ENCODE measurements at places on chromosomes 16 and 17.

GRCh38 chr17:49723423-49723822, 15.7 kb upstream of the SLC35B1 start:
- no peak for DNase-seq

DNA sequence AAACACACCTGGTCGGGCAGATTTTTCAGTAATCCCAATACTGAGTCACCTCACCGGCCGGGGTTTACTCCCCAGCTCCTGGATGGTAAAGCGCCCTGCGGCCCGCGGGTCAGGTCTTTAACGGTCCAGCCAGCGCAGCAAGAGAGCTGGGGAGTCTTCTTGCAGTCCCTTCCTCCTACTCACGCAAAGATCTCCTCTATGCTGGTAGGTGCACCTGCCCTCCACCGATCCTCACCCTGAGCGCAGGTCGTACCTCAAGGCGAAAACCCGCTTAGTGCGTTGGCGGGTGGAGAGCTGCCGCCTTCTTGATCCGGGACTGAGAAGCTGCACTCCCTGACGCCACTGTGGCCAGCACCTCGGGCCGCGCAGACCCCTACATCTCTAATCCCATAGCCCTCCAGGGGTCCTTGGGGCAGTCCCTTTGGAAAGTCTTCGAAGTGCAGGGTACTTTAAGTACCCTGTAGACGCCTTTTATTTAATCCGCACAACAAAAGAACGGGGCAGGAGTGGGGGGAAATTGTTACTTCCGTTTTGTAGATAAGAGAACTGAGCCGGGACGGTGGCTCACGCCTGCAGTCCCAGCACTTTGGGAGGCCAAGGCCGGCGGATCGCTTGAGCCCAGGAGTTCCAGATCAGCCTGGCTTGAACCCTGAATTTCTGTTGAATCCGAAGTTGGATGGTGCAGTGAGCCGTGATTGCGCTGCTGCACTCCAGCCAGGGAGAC, 10.4 kb upstream of the HOXB13 start:
- no peak for DNase-seq

GRCh38 chr16:86286991-86287663, 223.2 kb upstream of the FOXF1 start:
- DNase-seq: no peak

DNA sequence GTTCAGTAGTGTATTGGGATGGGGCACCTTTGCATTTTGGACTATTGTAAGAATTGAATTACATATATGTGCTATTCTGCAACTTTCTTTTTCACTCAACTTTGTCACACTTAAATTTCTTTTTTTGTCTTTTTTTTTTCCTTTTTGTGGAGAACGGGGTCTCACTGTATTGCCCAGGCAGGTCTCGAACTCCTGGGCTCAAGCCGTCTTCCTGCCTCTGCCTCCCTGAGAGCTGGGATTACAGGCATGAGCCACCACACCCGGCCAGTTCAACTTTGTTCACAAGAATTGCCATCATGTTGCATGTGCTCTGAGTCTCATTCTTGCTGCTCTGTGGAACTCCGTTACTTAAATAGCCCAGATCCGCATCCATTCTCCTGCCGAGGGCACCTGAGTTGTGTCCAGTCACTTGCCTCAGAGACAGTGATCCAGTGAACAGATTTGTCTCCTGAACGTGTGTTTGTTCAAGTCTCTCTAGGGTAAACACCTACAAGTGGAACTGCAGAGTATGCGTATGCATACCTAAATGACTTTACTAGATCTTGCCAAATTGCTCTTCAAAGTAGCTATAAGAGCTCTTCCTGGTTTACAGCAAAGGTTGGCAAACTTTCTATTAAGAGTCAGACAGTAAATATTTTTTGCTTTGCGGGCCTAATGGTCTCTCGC, 3.4 kb upstream of the SLC38A10 start:
- no peak for DNase-seq

- no peak for DNase-seq
Measured at GRCh38 chr16:84380405-84380804, 12.1 kb downstream of the ATP2C2 start.

GRCh38 chr17:63550817-63551639, 751 bp downstream of the DCAF7 start:
- no peak for DNase-seq

GRCh38 chr16:68072038-68072695, 13.0 kb upstream of the NFATC3 start:
- DNase-seq: no peak

GRCh38 chr17:56737421-56738161, 96.1 kb downstream of the C17orf67 start:
- DNase-seq: no peak

GRCh38 chr17:1390432-1391367, 9.3 kb downstream of the YWHAE start:
- no peak for DNase-seq

DNA sequence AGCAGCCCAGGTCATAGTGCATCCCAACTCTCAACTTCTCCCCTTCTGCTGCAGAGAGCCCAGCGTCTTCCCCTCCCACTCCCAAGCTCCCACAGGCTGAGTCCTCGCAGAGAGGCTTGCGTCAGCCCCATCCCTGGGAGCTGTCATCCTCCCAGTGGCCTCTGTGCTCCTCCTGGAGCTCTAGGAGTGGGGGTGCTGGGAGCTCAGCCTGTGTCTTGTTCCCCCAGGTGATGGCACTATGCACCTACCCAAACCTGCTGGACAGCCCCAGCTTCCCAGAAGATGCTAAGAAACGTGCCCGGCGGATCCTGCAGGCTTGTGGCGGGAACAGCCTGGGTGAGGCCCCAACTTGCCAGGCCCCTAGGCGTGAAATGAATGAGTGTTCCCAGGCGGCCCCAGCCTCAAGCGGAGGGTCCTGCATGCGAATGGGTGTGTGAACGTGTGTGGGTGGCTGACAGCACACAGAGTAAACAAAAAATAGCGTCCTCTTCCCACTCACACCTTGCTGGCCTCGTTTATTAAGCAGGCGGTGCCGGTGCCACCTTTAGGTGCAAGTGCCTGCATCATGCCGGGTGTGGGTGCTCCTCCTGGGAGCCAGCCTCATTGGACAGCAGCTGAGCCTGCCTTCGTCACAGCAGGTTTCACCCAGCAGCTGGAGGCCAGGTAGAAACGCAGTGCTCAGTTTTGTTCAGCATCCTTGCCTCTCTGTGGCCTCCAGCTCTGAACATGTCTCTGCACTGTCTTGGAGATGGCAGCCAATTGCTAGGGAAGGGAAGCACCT, 16.5 kb downstream of the GPT2 start:
- no peak for DNase-seq

DNA sequence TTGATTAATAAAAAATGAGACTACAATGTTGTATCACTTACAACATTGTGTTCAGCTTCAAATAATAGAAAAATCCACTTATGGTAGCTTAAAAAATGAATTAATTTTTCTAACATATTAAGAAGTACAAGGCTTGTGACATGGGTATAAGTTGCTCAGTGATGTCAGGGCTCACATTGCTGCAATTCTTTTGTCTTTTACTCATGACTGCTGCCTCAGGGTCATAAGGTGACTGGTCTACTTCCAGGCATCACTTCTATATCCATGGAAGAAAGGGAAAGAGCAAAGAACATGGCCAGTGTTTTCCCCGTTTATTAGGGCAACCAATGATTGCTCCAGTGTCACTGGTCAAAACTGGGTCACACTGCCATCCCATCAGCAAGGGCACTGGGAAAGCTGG, 295.3 kb downstream of the MAP2K4 start:
- DNase-seq: no peak

DNA sequence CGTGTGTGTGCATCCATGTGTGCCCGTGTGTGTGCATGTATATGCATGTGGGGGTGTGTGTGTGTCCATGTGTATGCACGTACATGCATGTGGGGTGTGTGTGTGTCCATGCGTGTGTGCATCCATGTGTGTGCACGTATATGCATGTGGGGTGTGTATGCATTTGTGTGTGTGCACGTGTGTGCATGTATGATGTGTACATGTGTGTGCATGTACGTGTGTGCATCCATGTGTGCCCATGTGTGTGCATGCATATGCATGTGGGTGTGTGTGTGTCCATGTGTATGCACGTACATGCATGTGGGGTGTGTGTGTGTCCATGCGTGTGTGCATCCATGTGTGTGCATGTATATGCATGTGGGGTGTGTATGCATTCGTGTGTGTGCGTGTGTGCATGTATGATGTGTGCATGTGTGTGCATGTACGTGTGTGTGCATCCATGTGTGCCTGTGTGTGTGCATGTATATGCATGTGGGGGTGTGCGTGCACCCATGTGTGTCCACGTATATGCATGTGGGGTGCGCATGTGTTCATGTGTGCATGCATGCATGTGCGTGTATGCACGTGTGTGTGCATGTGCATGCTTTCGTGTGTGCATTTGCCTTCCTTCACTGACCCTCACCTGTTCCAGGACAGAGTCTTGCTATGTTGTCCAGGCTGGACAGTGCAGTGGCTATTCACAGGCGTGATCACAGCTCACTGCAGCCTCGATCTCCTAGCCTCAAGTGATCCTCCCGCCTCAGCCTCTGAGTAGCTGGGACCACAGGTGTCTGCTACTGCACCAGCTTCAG, 129.6 kb upstream of the TNRC6C start:
- DNase-seq: no peak

DNA sequence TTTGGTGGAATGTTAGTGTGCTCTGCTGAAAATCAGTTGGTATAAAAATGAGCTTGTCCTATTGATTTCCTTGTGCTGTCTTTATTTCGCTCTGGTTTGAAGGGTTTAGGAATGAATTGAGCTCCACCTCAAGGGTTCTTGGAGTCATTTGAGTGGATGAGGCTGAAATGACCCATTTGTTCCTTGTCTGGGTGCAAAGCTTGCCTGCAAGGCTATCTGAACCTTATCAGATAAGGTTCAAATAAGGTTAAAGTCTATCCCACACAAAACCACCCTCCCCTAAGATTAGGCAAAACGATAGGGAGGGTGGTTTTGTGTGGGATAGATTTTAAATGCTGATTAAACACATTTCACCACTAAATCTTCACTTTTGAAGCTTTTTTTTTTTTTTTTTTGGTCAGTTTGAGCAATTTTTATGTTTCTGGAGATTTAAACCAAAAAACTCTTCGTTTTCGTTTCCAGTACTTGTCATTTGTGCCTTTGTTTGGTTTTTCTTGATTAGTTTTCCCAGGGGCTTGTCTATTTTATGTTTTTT, 62.7 kb downstream of the ARHGAP44 start:
- no peak for DNase-seq

GRCh38 chr16:29139261-29139802, 154.5 kb downstream of the LAT start:
- no peak for DNase-seq

- DNase-seq: no peak
Measured at GRCh38 chr16:27495191-27495590, 54.5 kb downstream of the GTF3C1 start.

DNA sequence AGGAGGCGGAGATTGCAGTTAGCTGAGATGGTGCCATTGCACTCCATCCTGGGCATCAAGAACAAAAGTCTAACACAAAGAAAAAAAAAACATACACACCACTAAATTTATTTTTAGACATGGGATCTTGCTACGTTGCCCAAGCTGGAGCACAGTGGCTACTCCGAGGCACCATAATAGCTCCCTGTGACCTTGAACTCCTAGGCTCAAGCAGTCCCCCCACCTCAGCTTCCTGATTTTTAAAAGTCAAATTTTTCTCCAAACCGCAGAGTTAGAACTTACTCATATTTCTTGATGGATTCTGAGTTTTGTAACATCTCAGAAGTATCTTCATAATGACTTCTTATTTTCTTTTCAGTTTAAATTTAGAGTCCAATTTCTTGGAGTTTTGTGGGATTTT, 3.4 kb downstream of the CMTM4 start:
- no peak for DNase-seq

- DNase-seq: no peak
Measured at GRCh38 chr16:74623214-74623838, 16.4 kb upstream of the GLG1 start.

GRCh38 chr17:17084941-17085340, 42.7 kb downstream of the MPRIP start:
- no peak for DNase-seq

GRCh38 chr17:40341808-40342503, 22.6 kb downstream of the GJD3 start:
- no peak for DNase-seq

DNA sequence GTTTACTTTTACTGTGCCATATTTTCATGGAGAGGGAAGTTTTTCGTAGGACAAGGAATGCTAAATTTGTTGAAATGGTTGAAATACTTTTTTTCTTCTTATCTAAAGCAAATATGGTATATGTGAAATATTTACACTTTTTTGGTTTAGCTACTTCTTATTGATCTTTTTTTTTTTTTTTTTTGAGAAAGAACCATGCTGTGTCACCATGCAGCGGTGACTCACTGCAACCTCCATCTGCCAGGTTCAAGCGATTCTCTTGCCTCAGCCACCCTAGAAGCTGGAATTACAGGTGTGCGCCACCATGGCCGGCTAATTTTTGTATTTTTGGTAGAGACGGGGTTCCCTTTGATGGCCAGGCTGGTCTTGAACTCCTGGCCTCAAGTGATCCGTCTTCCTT, 100.5 kb downstream of the FTO start:
- DNase-seq: no peak

DNA sequence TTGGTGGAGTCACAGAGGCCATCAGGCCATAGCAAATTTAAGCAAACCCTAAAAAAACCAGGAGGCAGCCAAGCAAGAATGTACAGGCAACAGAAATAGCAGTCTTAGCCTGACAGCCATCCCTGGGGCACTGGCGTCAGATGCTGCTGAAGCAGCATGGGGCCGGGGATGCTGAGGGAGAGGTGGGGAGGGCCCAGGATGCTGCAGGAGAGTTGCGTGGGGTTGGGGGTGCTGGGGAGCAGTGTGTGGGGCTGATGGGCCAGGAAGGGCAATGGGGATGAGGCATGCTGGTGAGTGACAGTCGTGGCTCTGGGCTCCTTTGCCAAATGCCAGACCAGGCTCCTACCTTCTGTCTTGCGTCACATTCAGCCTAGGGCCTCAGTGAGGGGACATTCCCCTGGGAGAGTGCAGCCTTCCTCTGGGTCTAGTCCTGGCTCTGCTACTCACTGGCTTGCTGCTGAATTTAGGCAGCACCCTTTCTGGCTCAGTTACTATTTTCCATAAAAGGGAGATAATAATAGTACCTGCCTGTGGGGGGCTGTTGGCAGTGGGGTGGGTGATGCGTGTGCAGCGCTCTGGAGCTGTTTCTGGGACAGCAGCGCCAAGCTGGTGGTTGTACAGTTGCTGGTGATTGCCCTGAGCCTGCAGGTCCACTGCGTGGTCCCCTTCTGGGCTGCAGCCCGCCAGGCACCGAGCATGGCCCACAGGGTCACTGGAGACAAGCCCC, 88.1 kb downstream of the AMFR start:
- no peak for DNase-seq
